ENCODE measurements at places on chromosomes 11 and 22.

DNA sequence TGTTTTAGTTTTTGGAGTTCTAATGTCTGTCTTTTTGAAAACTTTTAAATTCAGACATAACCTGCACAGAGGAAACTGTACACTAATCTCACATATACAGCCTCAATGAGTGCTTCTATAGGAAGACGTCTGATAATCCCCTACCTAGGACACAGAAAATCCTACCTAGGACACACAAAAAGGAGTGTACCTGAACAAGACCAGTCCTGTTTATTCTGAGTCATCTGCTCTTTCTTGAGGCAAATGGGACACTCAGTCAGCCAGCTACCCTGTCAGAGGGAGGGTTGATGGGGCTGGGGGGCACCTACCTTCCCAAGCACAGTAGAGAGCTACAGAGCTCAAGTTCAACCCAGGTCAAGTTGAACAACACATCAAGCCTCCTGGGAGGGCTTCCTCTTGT lies 346.6 kb upstream of the NCAM1 start:
- DNase-seq = no peak

GRCh38 chr11:2127482-2128129 lies 11.6 kb downstream of the IGF2 start:
- DNase-seq = no peak

GRCh38 chr11:121564948-121565684 lies 112.3 kb upstream of the SORL1-AS1 start:
- no peak for DNase-seq

GRCh38 chr11:78800096-78800690 lies 225.5 kb upstream of the NARS2 start:
- DNase-seq = no peak

GRCh38 chr11:120350637-120351036 lies 14.4 kb downstream of the ARHGEF12 start:
- DNase-seq = no peak

GRCh38 chr22:20636945-20637344 lies 129.5 kb downstream of the MED15 start:
- no peak for DNase-seq

- DNase-seq = no peak
Measured at GRCh38 chr22:32684148-32684821, 117.2 kb upstream of the TIMP3 start.

GRCh38 chr11:112265659-112266409 lies 5.2 kb upstream of the PLET1 start:
- no peak for DNase-seq

GRCh38 chr11:31422703-31423102 lies 53.0 kb downstream of the DNAJC24 start:
- no peak for DNase-seq

GRCh38 chr11:7871056-7871455 lies 60.0 kb downstream of the OR10A6 start:
- no peak for DNase-seq

GRCh38 chr11:35804451-35805040 lies 139.3 kb upstream of the LDLRAD3 start:
- DNase-seq = no peak

All from stimulated activated CD4-positive, alpha-beta T cell treated with anti-CD3 and anti-CD28 coated beads, Interleukin-15, amount 100 ng/mL, for 1 hour (primary cell).